ENCODE measurements at places on chromosomes 16 and 17.
A peak's percentile ranks its signal among the peaks of the same experiment; 100 is the strongest.

- no peak for DNase-seq
Observed at GRCh38 chr16:17194190-17194780, 276.5 kb downstream of the XYLT1 start.

- no peak for DNase-seq
Observed at GRCh38 chr16:8832717-8833105, 35.1 kb downstream of the PMM2 start.

GRCh38 chr17:81429821-81430551 is 34.7 kb downstream of the BAHCC1 start:
- no peak for DNase-seq

GRCh38 chr17:9771465-9771864 is 19.9 kb downstream of the DHRS7C start:
- DNase-seq: no peak

DNA sequence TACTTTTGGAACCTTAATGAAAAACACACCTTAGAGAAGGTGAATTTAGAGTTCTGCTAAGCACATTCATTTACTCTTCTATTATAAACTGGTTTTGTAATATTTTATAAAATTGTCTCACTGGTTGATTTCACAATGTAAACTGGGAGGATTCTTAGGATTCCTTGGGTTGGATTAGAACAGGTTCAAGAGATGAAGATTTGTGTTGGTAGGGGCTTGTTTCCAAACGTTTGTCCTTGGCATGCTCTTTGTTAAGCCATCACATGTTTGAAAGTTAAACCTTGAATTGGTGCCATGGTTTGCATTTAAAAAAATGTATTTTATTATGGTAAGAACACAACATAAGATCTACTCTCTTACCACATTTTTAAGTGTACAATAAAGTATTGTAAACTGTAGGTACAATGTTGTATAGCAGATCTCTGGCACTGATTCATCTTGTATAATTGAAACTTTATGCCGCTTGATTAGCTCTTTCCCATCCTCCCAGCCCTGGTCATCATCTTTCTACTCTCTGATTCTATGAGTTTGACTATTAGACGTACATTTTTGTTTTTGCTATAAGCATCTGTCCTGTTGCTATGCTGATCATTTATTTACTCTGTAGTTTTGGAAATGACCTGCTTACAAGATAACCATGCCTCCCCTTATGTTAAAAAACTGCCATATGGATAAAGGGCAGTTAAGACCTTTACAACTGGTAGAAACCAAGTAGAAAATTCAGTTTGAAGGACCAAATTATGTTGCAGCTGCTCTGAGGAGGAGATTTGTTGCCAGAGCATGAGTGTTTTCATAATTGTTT is 9.6 kb downstream of the FTO start:
- DNase-seq: no peak

DNA sequence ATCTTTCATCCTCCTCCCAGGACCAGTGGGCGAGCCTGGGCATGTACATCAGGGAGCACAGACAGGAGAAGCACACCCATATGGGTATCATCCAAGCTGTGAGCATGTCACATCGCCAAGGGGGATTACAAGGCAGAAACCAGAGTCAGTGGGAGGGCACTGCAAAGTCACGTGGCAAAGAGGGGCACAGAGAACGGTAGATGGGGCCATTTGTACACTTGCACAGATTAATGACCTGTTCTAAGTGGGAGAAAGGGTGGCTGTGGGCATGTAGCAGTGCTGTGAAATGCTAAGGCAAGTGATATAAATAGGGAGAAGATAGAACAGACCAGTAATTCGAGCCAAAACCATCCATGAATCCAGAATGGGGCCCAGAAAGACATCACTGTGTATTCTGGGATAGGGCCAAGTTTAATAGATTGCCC is 265.0 kb downstream of the CPPED1 start:
- DNase-seq: no peak

DNA sequence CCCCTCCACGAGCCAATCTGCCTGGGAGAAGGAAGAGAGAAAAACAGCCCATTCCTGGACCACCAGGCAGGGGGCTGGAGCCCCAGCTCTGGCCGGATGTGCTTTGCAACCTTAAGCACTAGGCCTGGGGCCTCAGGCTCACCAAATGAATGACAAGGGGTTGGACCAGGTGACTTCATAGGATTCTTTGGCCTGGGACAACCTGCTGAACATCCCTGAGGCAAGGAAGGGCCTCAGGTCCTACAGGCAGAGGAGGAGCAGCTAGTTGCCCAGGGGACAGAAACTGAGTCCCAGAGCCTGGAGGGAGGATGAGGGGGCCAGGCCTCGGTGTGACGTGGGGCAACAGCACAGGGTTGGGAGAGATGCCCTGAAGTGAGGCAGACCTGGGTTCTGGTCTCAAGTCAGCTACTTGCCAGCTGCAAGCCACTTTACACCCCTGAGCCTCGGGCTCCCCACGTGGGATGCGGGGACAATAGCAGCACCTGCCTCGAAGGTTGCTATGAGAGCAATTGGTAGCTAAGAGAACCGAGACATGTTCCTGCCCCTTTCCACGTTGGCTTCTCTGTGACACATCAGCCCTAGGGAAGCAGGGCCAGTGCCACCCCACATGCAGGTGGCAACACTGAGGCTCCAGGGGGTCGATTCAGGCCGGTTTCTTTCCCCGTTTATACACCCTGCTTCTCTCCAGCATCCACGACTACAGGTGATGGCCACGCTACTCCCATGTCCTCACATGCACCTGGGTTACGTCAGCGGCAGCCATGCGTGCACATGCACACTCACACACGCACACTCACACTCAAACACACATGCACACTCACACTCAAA is 42.6 kb downstream of the CFAP20 start:
- DNase-seq: no peak

- DNase-seq: no peak
Observed at GRCh38 chr17:21318439-21318838, 33.9 kb downstream of the MAP2K3 start.

- no peak for DNase-seq
Observed at GRCh38 chr17:27770877-27771276, 29.5 kb downstream of the NOS2 start.

DNA sequence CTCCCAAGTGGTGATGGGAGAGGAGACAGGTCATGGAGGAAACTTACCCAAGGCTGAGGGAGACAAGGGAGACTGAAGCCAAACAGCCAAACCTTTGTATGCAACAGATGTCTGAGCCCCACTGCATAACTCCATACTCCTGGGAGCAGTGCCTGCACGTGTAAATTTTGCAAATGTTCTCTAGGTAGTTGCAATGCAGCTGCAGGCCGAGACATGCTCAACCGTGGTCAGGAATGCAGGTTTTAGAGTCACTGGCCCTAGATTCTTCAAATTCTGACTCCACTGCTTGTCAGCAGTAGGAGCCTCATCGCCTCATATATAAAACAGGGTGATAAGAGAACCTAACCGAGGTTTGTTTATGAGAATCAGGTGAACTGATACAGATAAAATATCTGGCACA is 11.5 kb downstream of the DYNLRB2 start:
- DNase-seq: no peak

GRCh38 chr16:27742333-27742732 is 192.4 kb downstream of the KATNIP start:
- DNase-seq: no peak

- DNase-seq: no peak
Observed at GRCh38 chr17:57459286-57459915, 203.1 kb downstream of the MSI2 start.

- no peak for DNase-seq
Observed at GRCh38 chr17:73325527-73325842, 13.7 kb upstream of the CDC42EP4 start.

GRCh38 chr16:88634141-88634993 is 4.0 kb upstream of the IL17C start:
- no peak for DNase-seq

GRCh38 chr16:5479926-5480325 is 382.3 kb upstream of the EEF2KMT start:
- DNase-seq: no peak

GRCh38 chr17:68594552-68594951 is 6.6 kb downstream of the FAM20A start:
- DNase-seq: no peak

DNA sequence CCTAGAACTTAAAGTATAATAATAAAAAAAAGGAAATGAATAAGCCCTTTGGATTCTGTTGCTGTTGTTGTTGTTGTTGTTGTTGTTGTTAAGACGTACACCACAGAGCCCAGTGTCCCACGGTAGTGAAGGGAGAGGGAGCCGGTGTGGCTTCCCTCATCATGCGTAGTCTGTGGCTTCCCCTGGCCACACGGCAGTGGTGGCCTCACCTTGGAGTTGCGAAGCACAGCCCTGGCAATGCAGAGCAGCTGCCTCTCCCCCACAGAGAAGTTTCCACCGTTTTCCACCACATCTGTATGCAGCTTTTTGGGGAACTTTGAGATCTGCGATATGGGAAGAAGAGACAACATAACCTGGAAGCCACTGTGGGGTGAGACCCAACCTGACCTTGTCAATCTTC is 14.1 kb upstream of the ABCC12 start:
- DNase-seq: no peak

DNA sequence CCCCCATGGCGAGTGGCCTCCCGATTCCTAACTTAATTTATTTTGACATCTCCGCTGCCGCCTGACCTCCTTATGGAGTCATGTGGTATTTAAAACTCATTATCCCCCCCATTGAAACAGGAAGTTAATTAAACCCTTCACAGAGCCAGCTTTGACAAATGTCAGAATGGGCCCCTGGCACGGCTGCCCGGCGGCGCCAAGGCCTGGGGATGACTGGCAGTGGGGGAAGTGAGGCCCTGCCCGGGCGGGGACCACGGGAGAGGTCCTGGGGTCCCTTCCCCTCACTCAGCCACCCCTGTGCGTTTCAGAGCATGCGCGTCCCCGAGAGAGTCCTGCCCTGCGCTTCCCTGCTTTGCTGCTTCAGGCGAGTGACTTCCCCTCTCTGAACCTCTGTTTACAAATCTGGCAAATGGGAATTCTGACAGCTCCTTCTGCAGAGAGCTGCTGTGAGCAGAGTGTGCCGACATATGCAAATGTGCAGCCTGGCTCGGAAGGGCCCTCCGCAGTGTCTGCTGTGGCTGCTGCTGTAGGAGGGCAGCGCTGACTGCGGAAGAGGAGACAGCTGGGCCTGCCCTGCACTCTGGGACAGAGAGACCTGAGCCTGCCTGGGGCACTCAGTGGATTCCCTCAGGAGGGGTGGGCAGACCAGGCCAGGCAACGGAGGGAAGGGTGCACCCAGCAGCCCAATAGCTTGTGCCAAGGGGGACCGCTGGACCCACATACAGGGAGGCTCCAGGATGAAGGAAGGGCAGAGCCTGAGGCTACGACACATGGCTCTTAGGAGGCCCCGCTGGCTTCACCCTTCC is 4.4 kb upstream of the ZFPM1 start:
- no peak for DNase-seq

GRCh38 chr16:13909872-13910303 is 10.1 kb upstream of the ERCC4 start:
- peak; percentile 22 for DNase-seq

GRCh38 chr17:3894911-3895343 is 2.1 kb upstream of the CAMKK1 start:
- DNase-seq: no peak

GRCh38 chr17:65154770-65155589 is 17.8 kb downstream of the RGS9 start:
- no peak for DNase-seq

DNA sequence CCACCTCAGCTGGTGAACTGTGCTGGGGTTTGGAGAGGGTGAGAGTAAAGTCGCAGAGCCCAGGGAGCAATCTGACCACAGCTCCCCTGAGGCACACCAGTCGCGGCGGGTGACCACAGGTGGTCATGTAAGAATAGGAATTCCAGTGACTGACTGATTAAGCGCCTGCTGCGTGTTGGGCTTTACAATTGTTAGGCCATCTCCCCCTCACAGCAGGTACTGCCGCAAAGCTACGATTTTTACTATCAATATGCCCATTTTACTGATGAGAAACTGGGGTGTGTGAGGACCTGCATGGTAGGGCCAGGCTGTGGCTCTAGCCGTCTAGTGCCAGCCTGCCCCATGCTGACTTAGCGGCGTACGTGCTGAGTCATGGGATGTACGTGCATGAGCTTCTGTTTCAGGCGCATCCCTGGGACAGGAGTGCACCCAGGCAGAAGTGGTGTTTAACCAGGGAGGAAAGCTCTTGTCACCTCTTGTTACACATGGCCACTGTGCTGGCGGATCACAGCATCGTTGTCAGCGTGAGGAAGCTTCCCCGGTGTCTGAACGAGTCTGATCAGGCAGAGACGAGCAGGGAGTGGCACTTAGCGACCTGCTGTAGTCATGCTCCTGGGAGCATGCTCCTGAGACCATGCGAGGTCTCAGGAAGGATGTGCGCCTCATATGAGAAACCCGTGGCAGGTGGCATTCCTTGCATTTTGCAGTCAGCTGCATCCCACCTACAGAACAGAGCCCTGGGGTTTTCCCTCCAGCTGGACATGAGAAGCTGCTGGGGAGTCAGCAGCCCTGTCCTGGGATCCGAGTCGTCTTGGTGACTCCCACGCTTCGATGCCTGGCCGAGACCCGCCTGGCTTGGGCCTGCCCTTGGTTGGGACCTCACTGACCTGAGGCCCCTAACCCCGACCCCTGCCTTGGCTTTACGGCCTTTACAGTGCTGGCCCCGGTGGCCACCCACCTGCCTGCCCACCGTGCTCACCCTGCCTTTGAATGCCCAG is 163.7 kb upstream of the CHMP6 start:
- DNase-seq: peak; percentile 3

DNA sequence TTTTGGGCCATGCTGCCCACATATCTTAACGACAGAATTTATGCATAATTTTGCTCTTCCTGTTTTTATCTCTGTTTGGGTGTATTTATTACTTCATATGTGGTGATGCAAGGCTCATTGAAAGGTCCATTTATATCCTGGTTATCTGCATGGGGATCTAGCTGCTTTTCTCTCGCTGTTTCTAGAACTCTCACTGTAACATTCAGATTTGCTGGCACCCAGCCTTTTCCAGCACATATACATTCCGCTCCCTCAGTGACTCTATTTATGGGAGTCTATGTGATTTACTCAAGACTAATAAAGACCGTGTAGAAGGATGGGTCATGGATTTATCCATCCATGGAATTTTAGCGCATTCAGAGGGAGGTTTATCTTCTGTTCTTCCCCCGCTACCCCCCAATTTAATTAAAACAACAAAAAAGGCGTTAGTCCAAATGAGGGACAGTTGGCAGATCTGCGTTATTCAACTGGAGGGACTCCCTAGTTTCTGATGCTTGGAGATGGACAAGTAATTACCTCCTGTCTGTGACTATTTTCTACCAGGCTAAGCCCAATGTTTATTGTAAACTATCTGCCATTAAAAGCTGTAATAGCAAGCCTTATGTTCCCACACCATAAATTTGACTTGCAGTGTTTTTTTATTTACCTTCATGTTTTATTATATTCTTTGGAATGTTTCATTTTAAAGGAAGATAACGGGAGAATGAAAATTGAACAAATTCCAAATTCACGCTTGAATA is 19.8 kb upstream of the MARCHF10 start:
- no peak for DNase-seq

- no peak for DNase-seq
Observed at GRCh38 chr17:27628376-27628775, 2.6 kb upstream of the LGALS9 start.
